ENCODE measurements at places on chromosomes 7 and 10.
A peak's percentile ranks its signal among the peaks of the same experiment; 100 is the strongest.

GRCh38 chr10:59678884-59679301 lies 30.8 kb downstream of the SLC16A9 start:
- no peak for DNase-seq

DNA sequence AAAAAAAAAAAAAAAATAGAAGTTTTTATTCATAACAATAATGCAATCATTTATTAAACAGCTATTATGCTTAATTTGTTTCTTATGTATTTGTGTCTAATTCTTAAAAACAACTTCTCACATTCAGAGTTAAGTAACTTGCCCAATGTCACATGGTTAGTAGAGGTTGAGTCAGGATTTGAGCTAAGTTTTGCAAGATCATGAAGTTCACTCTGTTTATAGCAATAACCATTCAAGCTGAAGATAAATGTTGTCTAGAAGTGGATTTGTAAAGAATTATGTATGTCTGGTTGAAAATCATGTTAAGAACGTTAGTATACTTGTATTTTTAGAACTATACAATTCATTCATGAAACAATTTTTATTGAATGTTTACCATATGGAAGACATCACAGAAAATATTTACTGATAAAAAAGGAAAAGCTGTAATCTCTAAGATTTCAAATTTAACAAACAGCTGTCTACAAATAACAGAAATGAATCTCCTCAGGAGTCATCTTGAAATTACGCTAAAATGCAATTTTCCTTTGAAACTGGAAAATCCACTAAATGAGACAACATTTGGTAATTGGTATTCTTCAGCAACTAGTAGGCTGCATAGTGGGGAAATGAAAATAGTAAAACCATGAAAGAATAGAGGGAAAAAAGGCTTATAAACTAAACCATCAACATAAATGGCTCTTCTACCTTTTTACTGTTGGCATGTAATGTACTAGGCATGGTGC lies 70.5 kb upstream of the AHR start:
- DNase-seq: no peak

- no peak for DNase-seq
Observed at GRCh38 chr10:7475939-7476338, 65.1 kb upstream of the SFMBT2 start.

DNA sequence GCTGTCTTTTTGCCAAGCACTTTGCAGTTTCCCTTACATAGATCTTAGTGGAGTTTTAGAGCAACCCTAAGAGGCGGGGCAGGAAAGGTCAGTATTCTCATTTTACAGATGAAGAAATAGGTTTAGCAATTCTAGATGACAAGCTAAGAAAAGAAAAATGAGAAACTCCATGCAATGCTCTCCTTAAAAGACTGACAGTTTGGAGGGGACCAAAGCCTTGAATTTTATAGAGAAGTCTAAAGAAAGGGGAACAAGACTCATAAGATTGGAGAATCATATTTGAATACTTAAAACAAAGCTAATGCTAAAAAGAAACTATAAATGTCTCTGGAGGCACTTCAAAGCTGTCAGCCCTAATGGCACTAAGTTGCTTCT lies 19.6 kb downstream of the CEP55 start:
- DNase-seq: no peak

DNA sequence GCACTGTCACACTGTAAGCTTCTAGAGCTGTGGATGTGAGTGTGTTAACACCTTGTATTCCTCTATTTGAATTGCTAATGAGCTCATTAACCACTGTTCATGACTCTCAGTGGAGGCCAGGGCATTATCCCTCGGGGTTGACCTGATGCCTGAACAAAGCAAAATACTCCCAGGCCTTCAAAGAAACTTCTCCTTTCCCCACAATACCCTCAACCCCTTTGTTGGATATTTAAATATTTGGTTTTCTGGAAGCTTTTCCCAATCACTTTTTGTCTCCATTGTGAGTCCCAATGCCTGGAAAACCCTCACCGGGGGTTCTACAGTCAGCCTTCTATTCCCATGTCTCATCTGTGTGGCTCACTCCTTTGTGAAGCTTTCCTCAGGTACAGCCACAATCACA lies 780.1 kb downstream of the PHTF2 start:
- DNase-seq: no peak

DNA sequence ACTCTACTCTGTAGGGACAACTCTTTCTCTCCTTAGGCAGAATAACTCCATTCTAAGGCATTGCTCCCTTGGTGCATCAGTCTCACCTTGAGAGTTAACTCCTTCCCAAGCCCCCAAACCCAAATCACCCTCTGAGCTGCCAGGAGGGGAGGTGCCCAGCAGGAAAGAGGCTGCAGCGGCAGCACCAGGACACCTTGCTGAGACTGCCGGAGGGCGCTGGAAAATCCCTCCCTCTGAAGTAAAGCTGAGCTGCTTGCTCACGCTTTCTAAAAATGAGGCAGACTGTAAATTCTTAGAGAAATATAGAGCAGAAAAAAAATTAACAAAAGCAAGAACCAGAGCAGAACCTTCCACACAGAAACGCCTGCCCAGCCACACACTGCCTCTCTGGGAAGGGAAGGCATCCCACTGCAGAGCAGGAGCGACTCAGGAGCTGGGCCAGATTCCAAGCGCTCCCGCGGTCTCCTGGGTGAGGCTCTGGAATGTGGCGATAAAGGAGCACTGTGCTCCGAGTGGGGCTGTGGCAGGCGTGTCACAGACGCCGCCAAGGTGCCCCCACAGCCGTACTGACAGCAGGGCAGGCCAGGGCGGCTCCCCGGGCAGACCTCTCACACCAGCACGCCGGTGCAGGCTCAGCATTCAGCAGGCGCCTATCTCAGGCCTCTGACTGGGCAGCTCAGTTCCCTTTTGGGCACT lies 202.1 kb downstream of the TNS3 start:
- no peak for DNase-seq

DNA sequence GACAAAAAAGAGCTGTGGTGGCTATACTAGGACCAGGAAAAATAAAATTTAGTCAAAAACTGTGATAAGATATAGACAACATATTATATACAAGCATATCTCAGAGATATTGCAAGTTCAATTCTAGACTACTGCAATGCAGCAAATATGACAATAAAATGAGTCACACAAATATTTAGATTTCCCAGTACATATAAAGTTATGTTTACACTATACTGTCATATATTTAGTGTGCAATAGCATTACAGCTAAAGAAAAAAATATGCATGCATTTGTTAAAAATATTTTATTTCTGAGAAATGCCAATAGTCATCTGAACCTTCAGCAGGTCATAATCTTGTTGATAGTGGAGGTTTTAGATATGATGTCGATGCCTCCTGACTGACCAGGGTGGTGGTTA lies 72.1 kb downstream of the AKR1C4 start:
- DNase-seq: no peak

DNA sequence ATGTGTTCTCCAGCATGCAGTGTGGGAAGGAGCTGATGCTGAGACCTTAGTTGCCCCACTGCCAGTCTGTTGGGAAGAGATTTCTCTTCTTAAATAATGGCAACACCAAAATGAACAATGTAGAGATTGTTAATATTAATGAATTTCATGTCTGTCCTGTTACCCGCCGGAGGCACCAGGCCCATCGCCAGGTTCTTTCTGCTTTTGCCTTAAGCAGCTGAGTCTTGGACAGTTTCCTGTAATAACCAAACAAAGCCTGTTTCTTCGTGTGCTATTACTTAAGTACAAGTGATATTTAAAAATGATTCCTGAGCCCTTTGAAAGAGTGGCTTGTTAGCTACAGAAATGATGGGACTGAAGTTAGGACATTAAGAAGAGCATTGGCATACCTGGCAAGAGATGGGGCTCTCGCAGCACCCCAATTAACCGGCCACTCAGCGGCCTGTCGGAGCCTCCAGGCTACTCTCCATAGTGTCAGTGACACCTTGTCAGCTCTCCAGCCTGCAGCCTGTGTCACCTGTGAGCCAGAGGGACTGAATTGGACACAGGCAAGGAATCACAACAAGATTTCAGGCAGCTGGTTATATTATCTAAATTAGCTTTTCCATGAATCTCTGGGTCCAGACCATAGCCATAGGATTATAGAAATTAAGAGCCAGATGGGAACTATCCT lies 142.0 kb downstream of the CELF2 start:
- no peak for DNase-seq

- no peak for DNase-seq
Observed at GRCh38 chr7:12945901-12946300, 258.5 kb downstream of the ARL4A start.

DNA sequence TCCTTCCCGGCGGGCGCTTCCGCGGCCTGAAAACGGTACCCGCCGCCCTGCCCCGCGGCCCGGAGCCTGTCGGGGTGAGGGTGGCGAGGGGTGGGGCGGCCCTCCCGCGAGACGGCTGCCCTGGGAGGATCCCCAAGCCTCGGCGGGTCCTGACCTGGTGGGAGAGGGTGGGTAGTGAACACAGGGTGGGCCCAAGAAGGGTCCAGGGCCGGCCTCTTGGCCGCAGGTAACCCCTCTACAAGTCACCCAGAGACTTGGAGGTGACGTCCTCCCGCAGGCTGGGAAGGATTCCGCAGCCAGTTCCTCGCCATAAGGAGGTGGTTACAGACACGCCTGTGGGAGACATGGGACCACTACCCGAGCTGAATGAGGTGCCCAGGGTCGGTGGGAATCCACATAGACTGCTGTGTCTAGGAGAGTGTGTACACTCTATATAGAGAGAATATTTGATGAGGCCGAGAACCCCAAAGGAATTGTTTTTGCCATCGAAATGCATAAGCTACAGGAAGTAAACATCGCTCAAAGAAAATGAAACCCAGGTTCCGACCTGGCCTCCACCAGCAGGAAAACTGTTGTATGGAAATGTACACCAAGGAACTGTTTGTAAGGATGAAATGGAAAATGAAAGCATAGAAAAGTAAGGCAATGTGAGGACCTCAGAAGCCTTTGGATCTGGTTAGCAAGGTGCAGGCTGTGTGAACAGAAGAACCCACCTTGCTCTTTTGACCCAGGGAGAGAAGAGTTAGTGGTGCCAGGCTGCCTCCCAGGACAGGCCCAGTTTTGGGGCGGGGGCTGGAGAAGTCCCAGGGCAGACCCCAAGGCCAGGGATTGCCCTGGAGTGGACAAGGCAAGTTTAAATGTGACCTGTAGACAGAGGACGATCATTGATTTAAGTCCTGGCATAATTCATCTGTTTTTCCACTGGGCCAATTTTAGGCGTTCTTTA lies 659 bp downstream of the OPTN start:
- DNase-seq: no peak

GRCh38 chr10:93445097-93445960 lies 36.8 kb downstream of the MYOF start:
- peak; percentile 98 for DNase-seq

DNA sequence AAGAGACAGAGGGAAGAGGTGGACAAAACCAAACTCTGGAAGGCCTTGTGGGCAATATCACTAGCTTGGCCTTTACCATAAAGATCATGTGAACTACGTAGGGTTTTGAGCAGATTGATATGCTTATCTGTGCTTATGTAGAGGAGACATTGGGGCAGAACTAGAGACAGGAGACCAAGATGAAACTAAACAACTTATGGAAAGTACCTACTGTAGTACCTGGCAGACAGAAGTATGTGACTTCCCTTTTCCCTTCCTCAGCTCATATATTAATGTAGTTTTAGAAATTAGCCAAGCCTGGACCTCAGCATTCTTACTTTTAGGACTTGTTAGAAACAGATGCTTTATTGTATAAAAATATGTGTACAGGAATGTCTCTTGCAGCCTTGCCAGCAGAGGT lies 14.0 kb upstream of the IL6 start:
- DNase-seq: no peak

- peak; percentile 9 for DNase-seq
Observed at GRCh38 chr10:69119896-69120295, 4.1 kb upstream of the VPS26A start.

GRCh38 chr10:67076144-67076543 lies 150.3 kb downstream of the LRRTM3 start:
- DNase-seq: no peak

DNA sequence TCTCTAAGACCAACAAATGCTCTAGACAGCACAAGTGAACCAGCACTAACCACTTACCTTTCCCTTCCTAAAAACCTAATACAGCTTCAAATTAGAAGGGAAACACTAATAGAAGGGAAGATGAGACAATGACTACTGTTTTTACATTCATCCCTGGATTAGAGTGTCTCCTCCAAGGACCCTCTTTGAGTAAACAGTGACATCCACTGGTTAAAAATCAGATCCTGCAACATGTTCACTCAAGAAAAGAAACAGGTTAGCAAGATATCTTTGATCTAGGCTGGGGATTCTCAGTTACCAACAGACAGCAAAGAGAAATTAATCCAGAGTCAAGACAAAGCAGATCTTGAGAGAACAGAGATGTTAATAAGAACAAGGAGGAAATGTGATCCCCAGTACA lies 177.7 kb upstream of the GHITM start:
- DNase-seq: no peak

- no peak for DNase-seq
Observed at GRCh38 chr7:1853431-1853985, 183.4 kb downstream of the ELFN1 start.

GRCh38 chr10:22029445-22030236 lies 26.1 kb upstream of the DNAJC1 start:
- DNase-seq: no peak

GRCh38 chr7:13908667-13909397 lies 80.6 kb downstream of the ETV1 start:
- DNase-seq: no peak

DNA sequence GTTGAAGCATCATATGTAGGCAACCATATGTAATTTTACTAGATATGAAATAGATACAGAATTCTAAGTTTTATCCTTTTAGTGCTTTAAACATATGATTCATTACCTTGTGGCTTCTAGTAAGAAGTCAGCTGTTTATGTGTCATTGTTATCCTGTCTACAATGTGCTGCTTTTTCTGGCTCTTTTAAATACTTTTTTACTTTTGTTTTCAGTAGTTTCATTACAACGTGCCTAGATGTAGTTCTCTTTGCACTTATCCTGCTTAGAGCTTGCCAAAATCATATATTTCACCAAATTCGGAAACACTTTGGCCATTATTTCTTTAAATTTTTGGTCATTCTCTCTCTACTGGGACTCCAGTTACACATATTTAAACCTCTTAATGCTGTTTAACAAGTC lies 26.4 kb downstream of the YAE1 start:
- DNase-seq: no peak

DNA sequence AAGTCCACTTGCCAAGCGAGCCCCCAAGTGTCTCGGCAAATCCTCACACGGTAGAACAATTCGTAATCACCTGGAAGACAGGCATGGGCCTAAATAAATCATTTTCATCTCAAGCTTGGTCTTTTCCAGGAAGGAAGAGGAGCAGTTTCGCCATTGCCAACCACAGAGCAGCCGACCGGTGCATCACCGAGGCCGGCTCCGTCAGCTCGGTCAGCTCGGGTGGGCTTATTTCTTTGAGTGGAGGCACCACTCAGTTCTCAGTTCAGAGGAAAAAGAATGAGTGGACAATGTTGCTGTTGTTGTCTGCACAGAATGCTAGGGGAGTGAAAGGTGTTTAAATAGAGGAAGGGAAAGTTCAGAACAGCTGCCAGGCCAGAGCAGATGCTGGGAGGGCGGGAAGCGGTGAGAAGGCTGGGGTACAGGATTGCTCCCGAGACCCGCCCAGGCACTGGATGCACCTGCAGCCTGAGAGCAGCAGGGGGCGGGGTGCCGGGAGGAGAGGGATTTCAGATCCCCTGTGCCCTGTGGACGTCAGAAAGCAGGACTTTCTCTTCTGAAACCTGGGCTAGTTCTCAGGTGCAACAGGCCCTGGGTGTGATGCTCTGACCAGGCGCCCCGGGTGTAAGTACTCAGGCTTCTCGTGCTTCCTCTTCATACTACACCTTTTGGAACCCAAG lies 17.7 kb upstream of the IGFBP3 start:
- no peak for DNase-seq

GRCh38 chr7:22123139-22123538 lies 177.4 kb upstream of the CDCA7L start:
- DNase-seq: no peak
